ENCODE measurements at places on chromosomes 3 and 15.

DNA sequence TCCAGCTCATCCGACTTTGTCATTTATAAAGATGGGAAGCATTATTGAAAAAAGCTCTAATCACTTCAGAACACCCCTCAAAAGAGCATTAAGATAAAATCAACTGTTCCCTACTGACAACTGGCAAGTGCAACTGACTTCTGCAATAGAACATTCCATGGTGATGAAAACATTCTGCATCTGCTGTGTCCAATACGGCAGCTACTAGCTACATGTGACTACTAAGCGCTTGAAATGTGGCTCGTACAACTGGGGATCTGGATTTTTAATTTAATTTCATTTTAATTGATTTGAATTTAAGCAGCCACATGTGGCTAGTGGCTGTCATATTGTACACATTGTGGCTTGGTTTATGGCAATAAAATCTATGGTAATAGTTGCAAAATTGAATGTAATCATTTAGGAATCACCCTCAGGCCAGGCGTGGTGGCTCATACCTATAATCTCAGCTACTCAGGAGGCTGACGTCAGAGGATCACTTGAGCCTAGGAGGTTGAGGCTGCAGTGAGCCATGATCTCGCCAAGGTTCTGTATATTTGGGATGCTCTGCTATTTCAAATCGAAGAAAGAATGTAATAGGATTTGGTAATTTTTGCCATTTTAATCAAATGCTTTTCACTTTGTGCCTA, 390.3 kb downstream of the GABRB3 start:
- no peak for DNase-seq

- DNase-seq, result no peak
These were observed 79.0 kb upstream of the CLDN18 start for GRCh38 chr3:137930976-137931375.

- DNase-seq, result no peak
These were observed 463.2 kb upstream of the GBE1 start for GRCh38 chr3:82224661-82225060.

- DNase-seq, result no peak
These were observed 29.7 kb downstream of the XYLB start for GRCh38 chr3:38376098-38376816.

- DNase-seq, result peak; percentile 80
These were observed 34.7 kb downstream of the ZNF710 start for GRCh38 chr15:90035840-90036230.

- no peak for DNase-seq
These were observed 439.7 kb upstream of the FRG2C start for GRCh38 chr3:75224412-75224811.

DNA sequence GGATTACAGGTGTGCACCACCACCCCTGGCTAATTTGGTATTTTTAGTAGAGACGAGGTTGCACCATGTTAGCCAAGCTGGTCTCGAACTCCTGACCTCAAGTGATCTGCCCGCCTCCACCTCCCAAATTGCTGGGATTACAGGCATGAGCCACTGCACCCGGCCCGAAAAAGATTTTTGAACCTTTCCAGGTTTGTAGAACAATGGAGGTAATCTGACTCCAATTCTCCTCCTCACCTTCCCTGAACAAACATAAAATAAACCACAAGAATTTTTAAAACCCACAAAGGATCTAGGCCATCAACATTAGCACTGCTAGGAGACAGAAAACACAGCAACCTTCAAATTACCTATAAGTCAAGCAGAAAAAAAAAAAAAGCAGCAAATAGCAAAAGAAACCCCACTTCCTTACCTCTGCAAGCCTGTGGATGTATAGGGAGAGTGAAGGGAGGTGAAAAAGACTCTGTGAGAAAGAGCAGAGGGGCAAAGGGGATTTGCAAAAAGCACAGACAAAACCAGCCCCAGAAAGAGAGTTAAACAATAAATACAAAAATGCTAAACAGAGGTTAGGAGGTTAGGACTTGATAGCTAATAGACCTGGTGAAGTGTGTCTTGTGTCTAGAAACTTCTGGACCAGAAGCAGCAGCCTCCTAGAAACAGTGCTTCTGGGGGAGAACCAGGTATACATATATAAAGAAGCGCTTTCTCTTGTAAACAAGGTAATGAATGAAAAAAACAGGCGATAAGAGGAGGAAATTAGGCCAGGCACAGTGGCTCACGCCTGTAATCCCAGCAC, 32.1 kb downstream of the TFDP2 start:
- no peak for DNase-seq

DNA sequence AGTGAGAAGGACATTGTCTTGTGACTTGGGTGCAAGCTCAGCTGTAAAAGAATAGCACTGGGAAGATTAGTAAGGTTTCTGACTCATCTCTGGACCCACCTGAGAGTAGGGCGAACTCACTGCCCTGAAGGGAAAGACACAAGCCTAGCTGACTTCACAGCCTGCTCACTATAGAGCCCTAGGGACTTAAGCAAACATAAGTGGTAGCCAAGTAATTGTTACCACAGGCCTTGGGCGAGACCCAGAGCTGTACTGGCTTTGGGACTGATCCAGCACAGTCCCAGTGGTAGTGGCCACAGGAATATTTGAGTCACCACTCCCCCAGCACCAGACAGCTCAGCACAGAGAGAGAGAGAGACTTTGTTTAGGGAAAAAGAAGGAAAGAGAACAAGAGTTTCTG, 429.9 kb downstream of the TBL1XR1 start:
- DNase-seq, result no peak

DNA sequence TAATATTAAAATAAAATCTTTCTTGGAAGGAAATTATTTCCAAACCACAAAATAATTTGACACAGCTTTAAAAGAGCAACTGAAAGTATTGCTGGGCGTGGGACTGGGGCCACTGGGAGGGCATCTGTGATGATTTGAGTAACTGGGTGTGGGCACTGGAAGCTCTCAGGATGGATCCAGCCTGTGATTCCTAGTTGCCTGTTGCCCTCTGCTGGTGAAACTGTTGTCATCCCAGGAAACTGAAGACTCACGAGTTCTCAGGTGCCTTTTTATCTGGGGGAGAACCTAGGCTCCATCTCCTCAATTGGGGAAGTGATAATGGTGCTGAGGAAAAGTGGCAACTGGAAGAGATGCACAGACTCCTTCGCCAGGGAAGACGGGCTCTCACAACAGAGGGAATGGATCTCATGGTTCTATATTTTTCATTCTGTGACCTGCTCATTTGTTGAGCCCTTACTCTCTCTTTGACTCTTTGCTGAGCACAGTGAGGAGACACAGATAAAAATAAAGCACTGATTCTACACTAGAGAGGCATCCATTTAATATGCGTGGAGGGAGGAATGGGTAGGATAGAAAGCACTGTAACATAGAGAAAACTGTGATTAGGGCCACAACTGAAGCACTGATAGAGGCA, 61.6 kb downstream of the TPRG1 start:
- no peak for DNase-seq

- no peak for DNase-seq
These were observed 175.8 kb downstream of the VGLL4 start for GRCh38 chr3:11467875-11468274.

DNA sequence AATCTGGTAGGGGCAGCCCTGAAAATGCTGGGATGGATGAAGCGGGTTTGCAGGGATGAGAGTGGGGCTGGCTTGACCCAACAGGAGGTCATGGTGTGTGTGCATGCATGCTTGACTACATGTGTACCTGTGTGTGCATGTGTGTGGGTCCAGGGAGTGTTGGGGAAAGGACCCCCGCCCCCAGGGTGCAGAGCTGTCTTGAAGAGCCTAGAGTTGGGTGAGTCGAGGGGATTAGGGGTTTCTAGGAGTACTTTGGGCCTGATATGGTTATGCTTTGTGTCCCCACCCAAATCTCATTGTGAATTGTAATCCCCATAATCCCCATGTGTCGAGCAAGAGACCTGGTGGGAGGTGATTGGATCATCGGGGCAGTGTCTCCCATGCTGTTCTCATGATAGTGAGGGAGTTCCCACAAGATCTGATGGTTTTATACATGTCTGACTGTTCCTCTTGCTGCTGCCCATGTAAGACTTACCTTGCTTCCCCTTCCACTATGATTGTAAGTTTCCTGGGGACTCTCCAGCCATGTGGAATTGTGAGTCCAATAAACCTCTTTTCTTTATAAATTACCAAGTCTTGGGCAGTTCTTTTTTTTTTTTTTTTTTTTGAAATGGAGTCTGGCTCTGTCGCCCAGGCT, 5.2 kb upstream of the LCTL start:
- peak; percentile 20 for DNase-seq

DNA sequence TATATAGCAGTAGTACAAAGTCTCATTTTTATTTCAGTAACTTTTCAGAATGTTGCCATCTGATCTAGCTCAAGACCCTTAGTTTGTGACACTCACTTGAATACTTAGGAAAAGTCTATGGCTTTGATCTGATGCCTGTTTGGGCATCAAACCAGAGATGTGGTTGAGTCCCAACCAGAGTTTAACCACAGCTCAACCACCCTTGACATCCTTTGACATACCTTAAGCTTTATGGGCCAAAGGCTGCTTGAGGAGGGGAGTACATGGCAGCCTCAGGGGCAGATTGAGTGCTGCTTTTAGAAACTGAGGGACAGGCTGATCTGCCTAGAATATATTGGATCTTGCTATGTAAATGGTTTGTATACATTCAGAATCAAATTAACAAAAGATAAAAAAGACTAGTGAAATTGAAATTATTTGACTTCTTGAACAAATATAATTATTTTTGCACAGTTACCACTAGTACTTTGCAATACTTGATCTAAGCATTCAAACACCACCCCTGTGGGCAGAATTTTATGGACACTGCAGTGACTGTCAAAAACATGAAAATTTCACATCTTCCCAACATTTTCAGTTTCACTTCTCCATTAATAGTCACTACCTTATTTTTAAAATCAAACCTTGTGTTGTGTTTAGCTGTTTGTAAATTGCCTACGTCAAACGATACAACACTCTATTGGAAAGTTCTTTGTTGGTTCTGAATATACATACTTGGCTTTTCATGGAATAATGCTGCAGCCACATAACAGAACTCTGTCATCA, 199.8 kb downstream of the UBE2E2 start:
- no peak for DNase-seq
